GM10248 (cell line): ENCODE measurements at places on chromosomes 13 and 19.

DNA sequence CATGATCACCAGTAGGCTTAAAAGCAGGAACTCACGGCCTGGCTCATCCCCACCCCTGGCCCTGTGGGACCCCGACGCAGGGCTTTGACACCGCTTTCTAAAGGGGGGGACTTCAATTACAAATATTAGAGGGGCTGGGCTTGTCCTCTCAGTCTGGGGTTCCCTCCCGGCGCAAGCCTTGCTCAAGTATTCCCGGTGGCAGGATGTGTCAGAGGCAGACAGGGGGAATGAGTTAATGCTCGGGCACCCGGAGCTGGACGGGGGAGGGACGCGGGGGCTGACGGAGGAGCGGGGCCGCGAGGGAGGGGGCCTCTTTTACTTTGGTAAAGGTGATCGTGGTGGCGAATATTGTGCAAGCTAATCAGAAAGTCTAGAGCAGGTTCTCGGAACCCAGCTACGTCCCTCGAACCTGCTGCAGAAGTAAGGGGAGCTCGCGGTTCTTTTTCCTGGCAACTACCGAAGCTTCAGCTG lies 1.1 kb downstream of the FGF14 start:
- DNase-seq: no peak

- DNase-seq: no peak
Observed at GRCh38 chr19:56423276-56423984, 19.3 kb downstream of the ZNF583 start.

- DNase-seq: no peak
Observed at GRCh38 chr13:97327506-97328221, 105.5 kb downstream of the MBNL2 start.

GRCh38 chr19:13823256-13823655 lies 28.0 kb downstream of the ZSWIM4 start:
- no peak for DNase-seq

GRCh38 chr19:23345838-23346237 lies 49.4 kb downstream of the ZNF91 start:
- DNase-seq: no peak

DNA sequence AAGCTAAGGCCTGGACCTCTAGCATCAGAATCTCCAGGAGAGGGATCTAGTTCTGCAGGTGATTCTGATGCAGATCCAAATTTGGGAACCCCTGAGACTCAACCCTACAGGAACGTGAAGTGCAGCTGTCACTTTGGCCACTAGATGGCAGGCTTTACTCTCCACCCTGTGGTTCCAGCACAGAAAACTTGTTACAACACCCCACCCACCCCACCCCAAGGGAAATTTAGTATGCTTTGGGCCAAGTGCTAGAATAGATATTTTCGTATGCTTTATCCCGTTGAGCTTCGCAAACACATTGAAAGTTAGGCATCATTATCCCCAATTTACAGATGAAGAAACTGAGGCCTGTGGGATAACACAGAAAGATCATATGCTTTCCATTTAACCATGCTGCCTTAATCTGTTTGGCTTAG lies 232.0 kb downstream of the B3GLCT start:
- DNase-seq: peak; percentile 31

DNA sequence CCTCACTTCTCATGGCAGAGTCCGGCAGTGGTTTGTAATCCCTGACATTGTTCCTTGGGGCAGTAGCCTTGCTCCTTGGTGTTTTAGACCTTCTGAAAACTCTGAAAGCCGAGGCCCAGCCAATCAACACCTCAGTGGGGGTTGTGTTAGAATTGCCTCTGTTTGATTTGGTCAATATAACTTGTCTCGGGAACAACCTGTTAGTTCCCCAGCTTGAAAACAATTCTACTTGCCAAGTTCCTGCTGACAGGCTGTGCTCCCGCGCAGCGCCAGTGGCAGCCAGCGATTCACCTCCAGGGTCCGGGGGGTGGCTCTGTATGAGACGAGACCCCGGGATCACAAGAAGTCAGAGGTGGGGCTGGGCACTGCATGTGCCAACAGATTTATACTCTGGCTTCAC lies 81.4 kb upstream of the MEDAG start:
- no peak for DNase-seq

DNA sequence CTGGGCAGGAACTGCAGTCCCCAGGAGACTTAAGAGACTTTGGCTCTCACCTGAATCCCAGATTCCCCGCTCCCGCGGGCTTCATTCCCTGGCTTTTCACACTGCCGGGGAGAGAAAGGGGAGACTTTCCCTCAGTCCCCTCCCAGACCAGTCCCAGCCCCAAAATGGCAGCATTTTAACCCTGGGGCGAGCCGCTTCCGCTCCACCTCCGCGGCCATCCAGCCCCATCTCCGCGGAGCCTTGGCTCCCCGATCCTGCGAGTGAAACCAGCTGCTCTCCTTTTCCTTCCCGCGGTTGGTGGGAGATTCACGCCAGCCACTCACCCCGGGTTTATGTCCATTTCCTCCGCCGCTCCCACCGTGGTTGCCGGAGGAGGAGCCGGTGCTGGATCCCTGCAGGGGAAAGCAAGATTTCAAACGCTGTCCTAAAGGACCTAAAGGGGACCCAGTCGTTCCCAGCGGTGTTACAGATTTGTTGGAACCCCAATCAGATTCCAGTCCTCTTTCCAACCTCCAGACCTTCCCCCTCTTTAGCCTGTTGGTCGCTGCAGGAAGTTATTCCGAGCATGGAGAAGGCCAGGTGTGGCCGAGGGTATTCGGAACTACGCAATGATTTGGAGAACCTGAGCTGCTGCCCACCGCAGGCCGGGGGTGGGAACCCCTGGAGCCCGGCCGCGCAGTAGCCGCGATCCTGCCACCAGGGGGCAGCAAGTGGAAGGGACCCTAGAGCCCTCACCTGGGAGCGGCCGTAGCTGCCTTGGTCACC lies 3.4 kb downstream of the DMKN start:
- DNase-seq: peak; percentile 93

DNA sequence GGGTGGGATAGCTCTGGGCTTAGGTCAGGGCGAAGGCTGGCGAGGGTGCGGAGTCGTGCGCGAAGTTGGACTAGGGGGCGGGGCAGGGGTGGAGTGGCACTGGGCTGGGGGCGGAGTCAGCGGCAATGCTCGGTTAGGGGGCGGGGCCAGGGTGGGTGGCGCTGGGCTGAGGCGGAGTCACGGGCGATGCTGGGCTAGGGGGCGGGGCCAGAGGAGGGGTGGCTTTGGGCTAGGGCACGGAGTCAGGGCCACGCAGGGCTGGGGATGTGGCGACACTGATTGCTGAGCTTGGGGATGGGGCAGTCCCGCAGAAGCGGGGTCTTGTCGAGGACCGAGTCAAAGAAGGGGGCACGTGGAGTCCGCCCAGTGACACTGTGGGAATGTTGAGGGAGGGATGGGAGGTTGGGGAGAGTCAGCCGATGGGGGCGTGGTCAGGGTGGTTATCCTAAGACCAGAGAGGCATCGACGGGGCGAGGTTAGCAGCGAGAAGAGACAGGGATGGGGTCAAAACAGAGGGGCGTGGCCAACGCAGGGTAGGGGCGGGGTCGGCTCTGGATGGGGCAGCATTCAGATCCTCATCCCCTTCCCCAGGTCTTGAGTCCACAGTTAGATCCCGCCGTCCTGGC lies 8.7 kb downstream of the HOMER3 start:
- peak; percentile 83 for DNase-seq
